Activated T-cell treated with anti-CD3 and anti-CD28 coated beads for 48 hours (primary cell): ENCODE measurements at places on chromosomes 7 and 10.

GRCh38 chr7:155377838-155378579 lies 79.9 kb upstream of the EN2 start:
- no peak for DNase-seq

DNA sequence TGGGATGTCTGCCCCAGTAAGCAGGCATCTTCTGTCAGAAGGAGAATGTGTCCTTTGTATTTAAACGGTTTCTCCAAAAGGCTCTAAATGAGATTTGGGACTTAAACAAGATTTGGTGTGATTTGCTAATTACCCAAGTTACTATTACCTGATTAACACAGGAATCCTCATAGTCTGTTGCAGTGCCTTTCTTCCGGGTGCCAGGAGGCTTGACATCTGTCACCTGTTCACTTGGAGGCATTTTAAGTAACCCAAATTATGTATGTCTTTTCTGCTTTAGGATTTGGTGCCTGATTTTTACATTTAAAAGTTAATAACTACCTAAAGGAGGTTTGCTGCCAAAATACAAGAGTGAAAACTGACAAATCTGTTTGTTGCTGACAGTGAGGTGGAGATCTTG lies 587.9 kb upstream of the GALNT17 start:
- DNase-seq: no peak

GRCh38 chr10:75197906-75198305 lies 12.7 kb upstream of the VDAC2 start:
- DNase-seq: no peak

GRCh38 chr10:84342584-84342983 lies 14.2 kb downstream of the CCSER2 start:
- no peak for DNase-seq

DNA sequence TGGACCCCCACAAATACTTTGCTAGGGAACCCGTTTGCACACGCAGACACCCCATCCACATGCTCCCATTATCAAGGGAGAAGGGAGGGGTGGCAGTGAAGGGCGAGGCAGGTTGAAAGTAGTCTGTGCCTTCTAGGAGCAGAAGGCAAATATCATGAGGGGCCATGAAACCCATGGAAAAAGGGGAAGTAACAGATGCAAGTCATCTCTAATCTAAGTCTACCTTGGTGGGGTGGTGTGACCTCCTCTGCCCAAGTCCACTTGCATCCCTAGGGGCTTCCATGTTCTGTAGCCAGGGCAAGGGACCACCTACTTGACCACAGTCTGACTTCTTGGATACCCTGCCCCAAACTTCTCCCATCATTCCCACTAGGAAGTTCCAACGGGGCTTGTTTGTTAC lies 5.5 kb downstream of the GIMAP6 start:
- DNase-seq: no peak

DNA sequence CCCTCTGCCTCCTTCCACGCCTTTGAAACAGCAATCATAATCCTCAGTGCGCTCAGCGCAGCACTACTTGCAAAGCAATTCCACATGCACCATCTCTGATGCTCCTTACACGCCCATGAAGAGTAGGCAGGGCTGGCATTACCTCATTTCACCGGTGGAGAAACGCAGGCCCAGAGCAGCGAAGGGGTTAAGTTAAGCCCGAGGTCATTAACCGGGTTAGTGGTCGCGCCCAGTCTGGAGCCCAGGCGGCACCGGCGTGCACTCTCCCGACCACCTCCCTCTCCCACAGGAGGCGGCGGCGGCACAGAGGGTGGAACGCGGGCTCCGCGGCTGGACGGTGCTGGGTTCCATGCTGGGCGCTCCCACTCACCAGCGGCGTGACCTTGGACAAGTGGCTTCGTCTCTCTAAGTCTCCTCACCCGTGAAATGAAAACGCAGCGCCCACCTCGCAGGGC lies 515 bp downstream of the FASTK start:
- DNase-seq: no peak

DNA sequence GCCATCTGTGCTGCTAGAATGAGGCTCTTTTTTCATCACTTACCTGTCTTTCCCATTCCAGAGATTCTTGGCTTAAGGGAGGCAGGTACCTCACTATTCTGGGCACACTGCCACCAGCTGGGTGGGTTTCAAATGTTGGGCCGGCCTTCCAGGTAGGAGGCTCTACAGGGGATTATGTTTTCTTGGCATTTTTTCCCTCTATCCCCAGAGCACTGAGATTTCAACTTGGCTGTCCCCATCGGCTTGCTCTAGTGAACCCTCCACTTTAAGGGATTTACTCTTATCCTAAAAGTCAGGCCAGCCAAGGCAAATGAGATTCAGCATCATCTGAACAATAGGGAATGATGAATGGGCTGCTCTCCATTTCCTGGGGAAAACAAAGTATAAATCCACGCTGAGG lies 710.1 kb upstream of the CELF2 start:
- DNase-seq: no peak
